ENCODE measurements at places on chromosomes 1 and 21.

- DNase-seq, result no peak
Measured at GRCh38 chr1:205510308-205510950, 6.0 kb downstream of the CDK18 start.

- no peak for DNase-seq
Measured at GRCh38 chr1:226640321-226641136, 92.0 kb downstream of the STUM start.

- DNase-seq, result no peak
Measured at GRCh38 chr1:218813237-218813636, 360.4 kb upstream of the LYPLAL1 start.

- DNase-seq, result no peak
Measured at GRCh38 chr1:41698916-41699860, 214.7 kb upstream of the EDN2 start.

- DNase-seq, result peak; percentile 58
Measured at GRCh38 chr1:200302192-200302920, 107.5 kb downstream of the ZNF281 start.

- no peak for DNase-seq
Measured at GRCh38 chr1:15974855-15975254, 1.0 kb downstream of the ZBTB17 start.

GRCh38 chr21:36545776-36546511, 66.0 kb upstream of the CLDN14 start:
- DNase-seq, result no peak

- DNase-seq, result peak; percentile 55
Measured at GRCh38 chr1:207404849-207405525, 49.1 kb upstream of the CR2 start.

DNA sequence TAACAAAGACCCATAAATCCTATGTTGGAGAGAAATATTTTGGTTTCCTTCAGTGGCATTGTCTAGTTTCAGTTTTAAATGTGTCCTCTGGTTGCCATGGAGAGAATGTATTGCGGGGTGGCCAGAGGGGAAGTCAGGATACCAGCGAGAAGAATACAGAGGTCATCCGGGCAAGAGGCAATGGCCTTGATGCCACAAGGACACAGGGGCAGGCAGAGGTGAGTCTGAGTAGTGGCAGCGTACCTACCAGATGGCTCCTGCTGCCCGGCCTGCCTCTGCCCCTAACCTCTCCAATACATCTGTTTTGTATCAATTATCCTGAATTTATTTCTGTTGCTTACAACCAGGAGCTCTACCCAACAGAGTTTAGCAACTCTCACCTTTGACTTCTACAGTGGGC, 14.9 kb downstream of the KLHDC7A start:
- no peak for DNase-seq

GRCh38 chr1:38558055-38558454, 301.5 kb downstream of the RRAGC start:
- DNase-seq, result peak; percentile 72

DNA sequence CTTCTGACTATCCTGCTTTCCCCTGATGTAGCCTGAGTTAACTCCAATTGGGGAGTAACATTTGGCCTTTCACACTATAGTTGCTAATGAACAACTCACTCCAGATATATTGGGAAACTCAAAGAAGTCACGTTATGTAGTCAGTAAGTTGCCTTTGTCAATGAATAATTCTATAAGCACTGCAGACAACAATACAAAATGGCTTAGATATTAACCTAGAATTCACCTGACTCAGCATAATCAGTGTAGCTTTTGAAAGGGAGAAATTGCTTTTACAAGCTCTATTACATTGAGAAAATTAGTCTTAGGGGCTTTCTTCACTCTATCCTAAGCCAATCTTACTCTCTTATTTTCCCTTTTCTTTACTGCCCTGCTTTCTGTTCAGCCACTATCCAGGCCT, 303.5 kb upstream of the NR5A2 start:
- DNase-seq, result no peak

DNA sequence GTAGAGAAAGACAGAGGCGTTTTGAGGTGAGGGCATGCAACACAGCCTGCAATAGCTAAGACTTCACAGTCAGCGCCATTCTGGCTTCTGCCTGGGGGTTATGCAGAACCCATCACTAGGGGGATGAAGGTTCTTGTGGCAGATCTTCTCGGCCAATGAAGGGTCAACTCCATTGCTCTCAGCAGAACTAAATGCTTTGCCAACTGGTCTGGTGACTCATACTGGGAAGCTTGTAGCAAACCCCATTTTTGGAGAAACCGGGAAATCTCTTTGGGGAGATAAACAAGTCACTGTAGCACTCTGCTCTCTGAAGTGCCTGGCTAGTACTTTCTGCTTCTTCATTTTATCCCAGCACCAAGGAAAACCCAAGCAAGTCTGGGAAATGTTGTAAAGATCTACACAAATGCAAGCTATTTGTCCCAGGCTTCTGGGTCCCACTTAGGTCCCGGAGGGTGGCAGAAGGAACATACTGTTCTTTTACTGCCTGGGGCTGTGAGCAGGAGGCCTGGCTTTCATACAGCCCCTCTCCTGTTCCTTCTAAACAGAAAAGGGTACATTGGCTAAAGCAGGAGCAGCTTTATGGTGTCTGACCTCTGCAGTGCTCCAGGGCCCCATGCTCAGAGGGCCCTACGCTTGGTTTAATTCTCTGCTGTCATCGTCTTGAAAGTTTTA, 28.8 kb downstream of the SHISA4 start:
- DNase-seq, result peak; percentile 30

- DNase-seq, result no peak
Measured at GRCh38 chr21:26153758-26154157, 16.8 kb downstream of the APP start.

DNA sequence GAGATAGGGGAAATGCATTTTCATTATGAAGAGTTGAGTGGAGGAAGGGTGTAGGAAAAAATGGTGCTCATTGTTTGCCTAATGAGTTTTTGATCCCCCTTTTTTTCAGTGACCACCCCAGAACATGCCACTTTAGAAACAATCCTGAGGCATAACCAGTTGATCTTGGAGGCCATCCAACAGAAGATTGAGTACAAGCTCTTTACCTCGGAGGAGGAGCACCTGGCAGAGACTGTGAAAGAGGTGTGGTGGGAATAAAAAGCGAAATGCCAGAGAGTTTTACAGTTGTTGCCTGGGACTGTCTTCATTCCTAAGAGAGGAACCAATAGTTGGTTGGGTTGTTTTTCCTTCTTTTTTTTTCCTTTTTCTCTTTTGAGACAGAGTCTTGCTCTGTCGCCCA, 54.3 kb upstream of the EPHA8 start:
- no peak for DNase-seq

DNA sequence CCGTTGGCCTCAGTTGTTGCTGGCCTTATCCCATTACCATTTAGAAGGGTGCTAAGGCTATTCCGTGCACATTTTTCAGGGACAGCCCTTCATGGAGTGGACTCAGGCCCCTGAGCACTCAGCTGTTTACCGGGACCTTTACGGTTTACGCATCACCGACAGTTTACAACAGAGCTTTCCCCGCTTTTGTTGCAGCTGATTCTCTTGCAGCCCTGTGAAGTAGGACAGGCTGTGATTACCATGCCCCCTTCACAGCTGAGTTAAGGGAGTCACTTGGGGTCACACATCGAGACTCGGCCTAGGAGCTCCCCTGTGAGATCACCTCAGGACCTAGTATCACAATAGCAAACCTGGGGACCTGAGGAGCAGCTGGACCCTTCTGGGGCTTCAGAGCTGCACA, 41.9 kb downstream of the PTPRF start:
- DNase-seq, result no peak

DNA sequence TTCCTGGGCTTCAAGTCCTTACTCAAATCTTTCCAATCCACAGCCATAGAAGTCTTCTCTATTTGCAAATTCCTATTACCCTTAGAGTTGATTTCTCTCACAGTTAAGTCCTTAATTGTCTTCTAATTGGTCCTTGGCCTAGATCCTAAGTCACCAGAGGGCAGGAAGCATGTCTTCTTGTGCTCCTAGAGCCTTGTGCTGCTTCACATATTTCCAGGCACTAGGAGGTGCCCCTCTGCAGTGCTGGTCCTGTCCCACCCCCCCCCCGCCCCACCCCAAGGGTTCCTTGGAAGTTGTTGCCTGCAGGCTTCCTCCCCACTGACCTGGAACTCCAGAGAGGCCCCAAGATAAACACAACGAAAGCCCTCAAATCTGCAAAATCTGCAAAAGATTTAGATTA, 28.1 kb upstream of the TARBP1 start:
- no peak for DNase-seq

GRCh38 chr1:26856181-26856580, 6.8 kb upstream of the SFN start:
- DNase-seq, result no peak

- no peak for DNase-seq
Measured at GRCh38 chr1:231419147-231419546, 2.9 kb downstream of the EGLN1 start.

DNA sequence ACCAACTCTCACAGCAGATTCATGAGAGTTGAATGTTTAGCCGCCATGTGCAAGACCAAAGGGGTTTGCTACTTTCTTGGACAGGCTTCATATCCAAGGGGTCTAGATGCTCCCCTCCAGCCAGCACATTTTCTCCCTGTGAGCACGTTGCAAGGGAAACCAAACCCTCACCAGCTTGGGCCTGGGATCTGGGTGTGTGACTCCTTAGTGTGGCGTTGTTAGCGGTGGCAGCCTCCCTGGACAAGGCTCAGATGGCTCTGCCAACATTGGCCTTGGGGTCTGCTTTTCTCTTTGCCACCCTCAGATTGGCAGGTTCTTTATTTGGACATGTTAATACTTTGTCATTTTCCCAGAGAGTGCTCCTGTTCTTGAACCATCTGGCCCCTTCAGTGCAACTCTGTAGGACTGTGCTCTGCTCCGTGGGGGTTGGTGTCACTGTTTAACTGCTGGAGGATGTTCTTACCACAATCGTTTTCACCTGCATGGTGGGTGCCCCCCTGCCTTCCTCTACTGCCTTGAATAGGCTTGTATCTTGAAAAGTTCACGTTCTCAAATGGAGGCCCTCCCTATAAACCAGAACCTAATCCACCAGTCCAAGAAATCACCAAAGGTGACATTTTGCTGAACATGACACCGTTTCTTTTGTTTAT, 13.4 kb downstream of the ABCG1 start:
- no peak for DNase-seq

DNA sequence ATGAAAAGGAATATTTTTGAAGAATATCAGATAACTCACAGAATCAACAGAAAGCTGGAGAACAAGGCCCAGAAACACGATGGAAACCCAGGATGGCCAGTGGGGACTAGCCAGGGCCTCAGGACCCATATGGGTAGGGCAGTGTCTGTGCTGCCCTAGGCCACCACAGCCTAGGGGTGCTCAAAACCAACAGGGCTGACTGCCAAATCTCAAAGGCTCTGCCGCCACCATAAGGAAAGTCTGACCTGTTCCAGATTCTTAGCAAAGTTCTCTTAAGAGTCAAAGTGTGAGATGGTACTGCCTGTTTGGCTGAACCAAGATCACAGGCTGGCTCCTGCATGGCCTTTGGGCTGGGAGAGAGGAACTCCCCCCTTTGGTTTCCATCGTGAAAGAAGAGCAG, 164.7 kb upstream of the CTTNBP2NL start:
- no peak for DNase-seq

DNA sequence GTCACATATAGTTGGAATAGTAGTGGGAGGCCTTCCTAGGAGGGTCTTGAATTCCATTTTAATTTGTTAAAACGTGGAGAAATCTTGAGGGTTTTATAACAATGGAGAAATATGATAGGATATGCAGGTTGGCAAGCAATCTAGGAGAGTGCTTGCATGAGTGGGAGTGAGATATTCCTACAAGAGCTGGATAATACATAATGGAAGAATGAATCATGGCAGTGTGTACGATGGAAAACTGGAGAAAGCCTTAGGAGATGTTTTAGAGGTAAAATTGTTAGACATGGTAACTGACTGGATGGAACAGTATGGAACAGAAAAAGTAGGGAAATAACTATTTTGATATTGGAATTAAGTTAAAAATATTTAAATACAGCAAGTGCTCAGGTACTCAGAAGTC, 352.4 kb downstream of the PTBP2 start:
- DNase-seq, result no peak

DNA sequence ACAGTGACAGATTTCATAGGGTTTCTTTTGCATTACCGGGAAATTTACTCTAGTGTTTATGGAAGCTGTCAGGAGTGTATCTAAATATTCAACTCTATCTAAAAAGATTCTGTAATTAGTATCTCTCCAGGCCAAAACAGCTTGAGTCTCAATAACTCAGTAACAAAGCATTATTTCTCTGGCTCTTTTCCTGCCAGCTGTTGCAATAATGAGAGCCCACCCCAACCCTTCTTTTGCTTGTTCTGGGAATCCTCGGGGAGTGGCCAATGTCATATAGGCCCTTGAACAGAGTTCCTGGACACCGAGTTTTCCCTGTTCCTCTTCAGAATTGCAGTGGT, 120.1 kb upstream of the SGIP1 start:
- DNase-seq, result no peak
